Fibroblast of lung (primary cell): ENCODE measurements at places on chromosomes 6 and 20. TPM values are rescaled to one million over a fixed set of nuclear protein-coding genes. Genes with fewer than 3 reads are reported as not detected.
A peak's percentile ranks its signal among the peaks of the same experiment; 100 is the strongest.

GRCh38 chr20:1622450-1622849 lies 2.6 kb upstream of the SIRPB1 start:
- no peaks in the 10 kb centered on the region for H3K36me3 ChIP-seq
- DNase-seq = no peak

- DNase-seq = no peak
- H3K27me3 ChIP-seq = no peaks in the 10 kb centered on the region
- H3K4me3 ChIP-seq = no peak overlapping the region
- no peaks in the 10 kb centered on the region for H3K36me3 ChIP-seq
- peaks cover 6% of the 10 kb centered on the region for H3K4me1 ChIP-seq
These were observed 9.3 kb upstream of the CALHM6 start for GRCh38 chr6:116451916-116452315.

GJE1 gene
- total RNA-seq = not detected in 2 replicates

GRCh38 chr6:84892671-84893070 lies 128.3 kb upstream of the TBX18 start:
- H3K4me1 ChIP-seq = no peaks in the 10 kb centered on the region
- DNase-seq = peak; percentile 19
- no peaks in the 10 kb centered on the region for H3K36me3 ChIP-seq
- no peak overlapping the region for H3K4me3 ChIP-seq
- H3K27me3 ChIP-seq = no peaks in the 10 kb centered on the region

RCAN2 gene
- 5.6 and 11.7 TPM in 2 replicates for total RNA-seq

DNA sequence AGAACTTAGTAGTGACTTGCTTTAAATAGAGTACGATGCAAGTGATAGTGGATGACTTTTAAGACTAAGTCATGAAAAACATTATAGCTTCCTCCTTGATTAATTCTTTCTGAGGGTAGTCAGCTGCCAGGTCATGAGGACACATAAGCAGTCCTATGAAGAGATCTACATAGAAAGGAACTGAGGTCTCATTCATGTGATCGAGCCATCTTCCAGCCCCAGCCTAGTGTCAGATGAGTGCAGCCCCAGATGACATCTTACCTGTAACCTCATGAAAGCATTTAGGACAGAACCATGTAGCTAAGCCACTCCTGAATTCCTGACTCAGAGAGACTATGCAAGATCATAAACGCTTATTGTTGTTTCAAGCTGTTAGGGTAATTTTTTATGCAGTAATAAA lies 67.7 kb downstream of the AK9 start:
- H3K4me1 ChIP-seq = no peaks in the 10 kb centered on the region
- no peaks in the 10 kb centered on the region for H3K27me3 ChIP-seq
- H3K36me3 ChIP-seq = no peaks in the 10 kb centered on the region
- H3K27ac ChIP-seq = no peak overlapping the region
- H3K4me3 ChIP-seq = no peak overlapping the region

DNMT3B gene
- total RNA-seq = 1.5 and 3.1 TPM in 2 replicates

CLDN20 gene
- total RNA-seq = not detected in 2 replicates

- no peak overlapping the region for H3K27ac ChIP-seq
- H3K27me3 ChIP-seq = no peaks in the 10 kb centered on the region
- no peaks in the 10 kb centered on the region for H3K4me1 ChIP-seq
- no peak overlapping the region for H3K4me3 ChIP-seq
These were observed 73.7 kb downstream of the DTNBP1 start for GRCh38 chr6:15588971-15589634.

DNA sequence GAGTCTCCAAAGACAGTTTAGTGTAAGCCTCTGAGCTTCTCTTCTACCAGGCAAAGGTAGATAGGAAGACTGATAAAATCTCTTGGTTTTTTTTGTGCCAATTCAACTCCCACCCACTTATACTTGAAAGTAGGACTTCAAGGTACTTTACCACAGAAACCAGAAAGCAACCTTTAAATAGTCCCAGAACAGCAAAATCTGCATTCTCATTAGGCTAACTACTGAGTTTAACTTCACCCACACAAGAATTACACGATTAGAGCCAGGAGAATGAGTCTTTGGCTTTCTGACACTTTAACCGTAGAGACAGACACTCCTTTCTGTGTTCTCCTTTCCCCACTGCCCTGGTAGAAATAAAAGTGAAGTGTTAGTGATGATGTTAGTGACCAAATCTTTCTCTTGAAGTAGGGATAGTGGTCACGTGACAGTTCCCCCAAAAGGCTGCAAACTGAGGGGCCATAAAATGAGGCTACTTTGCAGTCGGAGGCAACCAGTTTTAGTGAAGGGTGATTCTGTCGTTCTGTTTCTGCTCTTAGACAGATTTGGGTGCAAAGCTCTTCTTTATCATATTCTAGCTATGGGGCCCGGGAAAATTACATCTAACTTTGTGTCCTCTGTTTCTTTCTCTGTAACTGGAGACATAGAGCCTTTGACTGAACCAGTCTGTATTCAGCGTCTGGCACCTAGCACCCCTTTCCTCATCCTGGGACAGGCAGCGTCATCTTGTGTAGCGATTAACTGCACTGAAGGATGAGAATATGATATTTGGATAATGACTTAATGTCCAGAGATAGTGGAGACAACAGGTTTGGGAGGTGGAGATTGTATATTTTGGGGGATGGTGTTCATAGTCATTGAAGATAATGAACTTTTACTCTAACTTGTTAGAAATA lies 206.4 kb upstream of the CITED2 start:
- no peaks in the 10 kb centered on the region for H3K36me3 ChIP-seq
- no peak overlapping the region for H3K27ac ChIP-seq
- no peaks in the 10 kb centered on the region for H3K27me3 ChIP-seq
- peaks cover 20% of the 10 kb centered on the region for H3K4me1 ChIP-seq
- H3K4me3 ChIP-seq = no peak overlapping the region
